NCI-H510A treated with DMSO at 0.1 percent for 48 hours (cell line): ENCODE measurements at places on chromosomes 2 and 18.
A peak's percentile ranks its signal among the peaks of the same experiment; 100 is the strongest.

- DNase-seq: no peak
These were observed 94.4 kb downstream of the MEP1B start for GRCh38 chr18:32284284-32284683.

GRCh38 chr2:54665436-54665856 lies 58.0 kb upstream of the EML6 start:
- peak; percentile 25 for DNase-seq

GRCh38 chr2:85388878-85389538 lies 21.2 kb downstream of the CAPG start:
- DNase-seq: no peak

DNA sequence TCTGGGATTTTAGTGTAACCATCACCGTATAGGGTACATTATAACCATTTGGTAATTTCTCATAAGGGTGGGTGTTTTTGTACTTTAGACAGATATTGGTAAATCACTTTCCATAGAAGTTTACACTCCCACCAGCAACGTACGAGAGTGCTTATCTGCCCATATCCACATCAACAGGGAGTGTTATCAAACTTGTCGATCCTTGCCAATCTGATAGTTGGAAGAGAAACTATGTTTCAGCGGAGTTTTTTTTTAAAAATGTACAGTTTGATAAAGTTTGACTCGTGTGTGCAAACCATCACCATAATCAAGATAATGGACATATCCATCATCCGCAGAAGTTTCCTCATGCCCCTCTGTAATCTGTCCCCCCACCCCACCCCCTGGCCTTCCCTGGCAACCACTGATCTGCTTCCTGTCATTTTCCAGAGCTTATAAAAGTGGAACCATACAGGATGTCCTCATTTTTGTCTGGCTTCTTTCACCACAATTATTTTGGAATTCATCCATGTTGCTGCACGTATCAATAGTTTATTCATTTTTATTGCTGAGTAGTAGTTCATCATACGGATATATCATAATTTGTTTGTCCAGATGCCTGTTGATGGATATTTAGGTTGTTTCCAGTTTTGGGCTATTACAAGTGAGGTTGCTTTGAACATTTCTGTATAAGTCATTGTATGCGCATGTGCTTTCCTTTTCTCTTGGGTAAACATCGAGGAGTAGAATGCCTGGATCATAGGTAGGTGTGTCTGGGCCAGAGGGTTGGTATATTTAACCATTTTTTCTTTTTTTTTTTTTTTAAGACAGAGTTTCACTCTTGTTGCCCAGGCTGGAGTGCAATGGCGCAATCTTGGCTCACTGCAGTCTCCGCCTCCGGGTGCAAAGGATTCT lies 18.6 kb downstream of the GLI2 start:
- DNase-seq: no peak

DNA sequence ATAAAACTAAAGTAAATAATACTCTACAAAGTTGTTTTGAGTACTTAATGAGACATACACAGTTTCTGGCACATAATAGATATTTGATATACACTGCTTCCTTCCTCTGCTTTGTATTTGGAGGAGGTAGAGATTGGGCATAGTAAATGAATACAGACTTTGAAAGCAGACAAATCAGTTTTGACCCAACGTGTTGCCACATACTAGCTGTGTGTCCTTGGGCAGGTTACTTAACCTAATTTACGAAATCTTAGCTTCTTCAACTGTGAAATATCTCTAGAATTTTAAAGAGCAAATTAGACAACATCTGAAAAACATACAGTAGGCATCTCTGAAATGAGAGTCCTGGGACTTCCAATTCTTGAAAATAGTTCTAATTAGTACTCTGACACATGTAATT lies 425.4 kb downstream of the TGIF1 start:
- no peak for DNase-seq

DNA sequence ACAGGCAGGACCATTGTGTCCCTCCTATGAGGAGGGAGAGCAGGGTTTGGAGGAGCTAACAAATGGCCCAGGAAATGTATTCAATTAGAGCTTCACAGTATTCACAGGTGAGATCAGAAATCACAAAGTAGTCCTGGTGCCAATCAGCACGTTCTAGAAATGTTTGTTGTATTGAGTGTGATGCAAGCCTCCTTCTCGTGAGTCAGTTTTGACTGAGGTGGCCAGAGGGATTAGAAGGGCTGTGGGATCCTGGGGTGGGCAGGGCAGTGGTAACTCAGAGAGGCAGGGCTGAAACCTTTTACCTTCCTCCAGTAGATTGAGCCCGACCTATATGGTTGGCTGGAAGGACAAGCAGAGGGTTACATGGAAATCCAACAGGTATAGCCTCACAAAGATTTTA lies 95.0 kb downstream of the BOD1L2 start:
- no peak for DNase-seq

- DNase-seq: no peak
These were observed 574 bp upstream of the EML4 start for GRCh38 chr2:42168459-42169099.

DNA sequence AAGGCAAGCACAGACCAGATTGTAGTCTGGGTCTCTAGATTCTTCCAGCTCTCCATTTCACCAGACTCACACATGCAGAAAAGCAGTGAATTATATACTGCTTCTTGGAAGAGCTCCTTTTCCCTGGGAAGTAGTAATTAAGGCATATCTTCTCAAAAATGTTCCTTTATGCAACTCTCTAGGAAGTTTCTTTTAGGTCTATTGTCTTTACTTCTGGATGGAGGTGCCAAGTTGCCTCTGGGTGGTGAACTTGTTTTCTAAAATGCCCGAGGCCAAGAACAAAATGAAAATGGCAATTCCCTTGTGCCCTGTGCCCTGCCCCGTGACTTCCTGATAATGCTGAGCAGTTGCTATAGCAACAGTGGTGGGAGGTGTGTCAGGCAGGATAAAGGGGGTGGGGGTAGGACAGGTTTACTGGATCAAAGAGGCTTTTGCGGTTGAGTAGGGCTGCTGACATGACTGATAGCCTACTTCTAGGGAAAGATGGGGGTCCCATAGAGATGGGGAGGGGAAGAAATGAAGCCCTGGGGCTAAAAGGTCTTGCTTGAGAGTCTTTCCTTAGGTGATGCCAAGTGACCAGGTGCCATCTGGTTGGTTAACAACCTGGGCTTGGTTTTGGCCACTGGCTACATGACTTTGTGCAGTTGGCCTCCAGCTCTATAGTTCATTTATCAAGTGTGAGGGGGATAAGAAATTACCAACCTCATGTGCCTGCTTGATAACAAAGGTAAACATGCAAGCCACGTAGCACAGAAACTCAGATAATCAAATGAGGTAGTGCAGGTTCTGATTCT lies 11.8 kb downstream of the IGFBP2 start:
- no peak for DNase-seq

DNA sequence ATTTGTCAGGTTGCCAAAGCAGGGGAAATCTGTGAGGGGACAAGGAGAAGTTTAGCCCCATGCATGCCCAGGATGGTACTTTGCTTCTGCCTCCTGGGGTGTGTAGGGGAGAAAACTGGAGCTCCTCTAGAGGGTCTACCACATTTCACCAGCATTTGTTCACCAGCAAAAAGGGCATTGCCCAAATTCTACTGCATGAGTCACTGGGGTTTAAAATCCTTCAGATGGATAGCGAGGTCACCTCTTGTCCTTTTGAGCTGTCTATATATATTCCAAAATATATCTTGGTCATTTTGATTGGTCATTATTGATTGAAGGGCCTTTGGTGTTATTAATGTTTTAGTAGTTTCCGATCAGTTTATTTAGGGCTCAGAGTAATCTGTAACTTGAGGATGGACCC lies 18.7 kb downstream of the FHOD3 start:
- DNase-seq: no peak

DNA sequence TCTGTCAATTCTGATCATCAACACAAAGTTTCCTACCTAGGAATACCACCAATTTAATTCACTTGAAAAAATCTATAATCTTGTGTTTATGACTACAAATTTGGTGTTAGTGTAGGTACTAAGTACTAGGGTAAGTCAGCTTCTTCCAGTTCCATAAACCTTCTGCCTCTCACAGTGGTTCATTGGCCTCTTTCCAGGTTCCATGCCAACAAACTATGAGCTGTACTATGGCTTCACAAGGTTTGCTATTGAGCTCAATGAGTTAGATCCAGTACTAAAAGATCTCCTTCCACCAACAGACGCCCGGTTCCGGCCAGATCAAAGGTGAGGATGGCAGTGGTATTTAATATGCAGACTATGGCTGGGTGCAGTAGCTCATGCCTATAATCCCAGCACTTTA lies 58.8 kb downstream of the PRKRA start:
- DNase-seq: no peak

GRCh38 chr18:6627645-6628044 lies 101.9 kb upstream of the ARHGAP28 start:
- no peak for DNase-seq

DNA sequence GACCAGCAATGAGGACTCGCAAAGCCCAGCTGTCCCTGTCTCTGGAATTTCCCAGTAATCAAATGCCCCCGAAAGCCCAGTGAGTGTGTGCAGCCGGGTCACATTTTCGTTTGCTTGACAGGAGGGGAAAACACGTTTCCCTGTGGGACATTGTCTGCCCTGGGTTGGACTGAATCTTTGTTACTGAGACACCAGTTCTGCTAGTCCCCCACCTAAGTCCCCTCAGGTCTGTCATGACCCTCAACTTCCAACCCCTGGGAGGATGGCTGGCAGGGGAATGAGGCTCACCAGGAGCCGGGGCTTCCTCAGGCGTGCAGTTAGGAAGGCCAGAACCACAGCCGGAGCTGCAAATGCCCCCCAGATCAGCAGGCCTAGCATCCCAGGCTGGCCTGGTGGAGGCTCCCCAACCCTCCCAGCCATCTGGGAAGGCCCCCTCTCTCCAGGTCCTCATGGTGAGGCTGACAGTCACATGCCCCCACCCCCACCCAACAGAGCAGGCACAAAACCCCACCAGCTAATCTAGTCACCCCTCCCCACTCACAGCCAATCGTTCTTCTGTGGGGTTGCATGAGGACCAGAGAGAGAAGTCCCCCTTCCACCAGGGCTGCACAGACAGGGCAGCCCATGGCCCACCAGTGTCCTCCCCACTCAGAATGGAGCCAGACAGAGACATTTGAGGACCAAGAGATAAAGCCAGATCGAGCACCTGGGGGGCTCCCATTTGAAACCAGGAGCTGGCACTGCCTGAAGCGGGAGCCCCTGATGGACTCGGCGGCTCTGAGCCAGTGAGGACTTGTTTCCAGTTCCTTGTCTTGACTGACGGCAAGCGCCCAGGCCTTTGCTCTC lies 33.6 kb downstream of the CYP26B1 start:
- DNase-seq: no peak

DNA sequence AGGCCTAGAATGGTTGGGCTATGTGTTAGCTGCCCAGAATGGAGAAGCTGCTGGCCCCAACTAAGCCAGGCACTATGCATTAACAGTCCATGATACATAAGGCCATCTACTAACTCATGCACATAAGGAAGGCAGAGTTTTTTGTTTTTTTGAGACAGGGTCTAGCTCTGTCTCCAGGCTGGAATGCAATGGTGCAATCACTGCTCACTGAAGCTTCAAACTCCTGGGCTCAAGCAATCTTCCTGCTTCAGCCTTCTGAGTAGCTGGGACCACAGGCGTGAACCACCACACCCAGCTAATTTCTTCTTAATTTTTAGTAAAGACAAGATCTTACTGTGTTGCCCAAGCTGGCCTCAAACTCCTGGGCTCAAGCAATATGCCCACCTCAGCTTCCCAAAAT lies 37.6 kb downstream of the GPR45 start:
- DNase-seq: no peak

DNA sequence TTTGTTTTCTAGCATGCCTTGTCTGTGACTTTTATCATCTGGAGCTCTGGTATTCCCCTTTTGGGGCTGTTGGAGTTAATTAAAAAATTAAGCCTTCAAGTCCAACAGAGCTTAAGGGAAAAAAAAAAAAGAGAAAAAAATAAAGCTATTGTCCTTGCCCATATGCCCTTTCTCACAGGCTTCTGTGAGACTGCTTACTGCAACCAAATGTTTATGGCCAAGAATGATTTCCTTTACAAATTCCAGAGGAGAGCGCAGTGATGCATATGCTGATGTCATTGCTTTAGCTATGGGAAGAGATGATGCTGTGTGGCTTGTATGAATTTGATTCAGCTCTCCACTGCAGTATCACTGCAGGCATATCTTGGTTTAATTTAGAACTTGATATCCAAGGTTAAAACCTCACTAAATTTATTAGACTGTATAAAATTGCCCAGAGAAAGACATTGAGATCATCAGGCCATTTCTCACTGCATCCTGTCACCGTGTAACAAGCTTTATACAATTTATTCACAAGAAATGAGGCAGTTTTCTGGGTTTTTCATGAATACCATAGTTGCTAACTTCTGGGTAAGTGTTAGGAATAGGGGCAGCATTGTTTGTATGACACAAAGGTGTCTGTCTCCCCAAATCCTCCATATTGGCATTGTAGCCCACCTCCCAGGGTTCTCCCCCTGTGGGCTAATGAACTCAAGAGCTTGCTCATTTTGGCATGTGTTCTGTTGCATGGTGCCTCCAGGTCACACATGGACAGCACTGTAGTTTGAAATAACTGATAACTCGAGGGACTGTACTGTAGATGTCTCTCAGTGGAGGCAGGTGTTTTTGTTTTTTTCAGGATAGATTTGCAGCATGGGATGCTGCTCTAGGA lies 85.0 kb downstream of the TANC1 start:
- no peak for DNase-seq

DNA sequence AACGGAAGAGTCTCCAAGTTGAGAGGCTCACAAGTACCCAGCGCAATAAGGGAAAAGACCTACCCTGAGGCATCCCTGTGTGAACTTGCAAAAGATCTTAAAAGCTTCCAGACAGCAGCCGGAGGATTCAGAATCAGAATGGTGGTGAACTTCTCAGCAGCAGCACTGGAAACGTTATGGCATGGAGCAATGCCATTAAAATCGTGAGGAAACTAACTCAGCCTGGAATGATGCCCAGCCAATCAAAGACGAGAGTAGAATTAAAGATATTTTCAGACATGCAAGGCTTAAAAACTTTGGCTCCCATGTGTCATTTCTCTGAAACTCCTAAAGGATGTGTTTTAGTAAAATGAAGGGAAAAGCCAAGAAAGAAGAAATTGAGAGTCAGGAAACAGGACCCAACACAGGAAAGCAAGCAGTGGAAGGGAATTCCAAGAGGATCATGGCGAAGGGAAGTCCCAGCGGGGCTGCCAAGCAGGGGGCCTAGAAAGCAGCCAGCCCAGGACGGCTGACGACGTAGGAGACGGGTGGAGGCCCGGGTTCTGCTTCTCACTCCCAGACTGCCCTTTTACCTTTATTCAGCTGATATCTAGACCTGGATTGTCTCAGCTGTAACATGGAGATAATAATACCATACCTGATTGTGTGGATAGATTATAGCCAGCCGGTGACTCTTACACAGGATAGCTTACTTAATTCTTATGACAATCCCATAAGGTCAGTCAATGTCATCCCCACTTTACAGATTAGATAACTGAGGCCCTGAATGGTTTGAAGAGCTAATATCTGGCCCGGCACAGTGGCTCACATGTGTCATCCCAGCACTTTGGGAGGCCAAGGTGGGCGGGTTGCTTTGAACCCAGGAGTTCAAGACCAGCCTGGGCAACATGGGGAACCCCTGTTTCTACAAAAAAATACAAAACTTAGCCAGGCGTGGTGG lies 92.8 kb downstream of the ASAP2 start:
- DNase-seq: no peak

DNA sequence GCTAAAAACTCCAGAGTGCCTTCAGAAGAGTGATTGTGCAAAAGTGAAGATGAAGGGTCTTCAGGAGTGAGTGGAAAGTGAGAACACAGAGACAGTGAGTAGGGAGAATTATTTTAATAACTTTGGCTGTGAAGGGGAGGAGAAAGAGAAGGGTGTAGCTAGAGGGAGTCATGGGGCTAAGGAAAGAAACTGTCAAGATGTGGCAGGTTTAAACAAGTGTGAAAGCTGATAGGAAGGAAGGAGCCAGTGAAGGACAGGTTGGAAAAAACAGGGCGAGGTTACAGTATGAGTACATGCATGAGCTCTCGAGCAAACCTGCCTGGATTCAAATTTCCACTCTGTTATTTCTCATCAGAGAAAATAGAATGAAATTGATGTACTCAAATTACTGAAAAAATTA lies 17.8 kb downstream of the IL1F10 start:
- DNase-seq: no peak
